T-cell (primary cell): ENCODE measurements at places on chromosomes 12 and 14. TPM values are rescaled to one million over a fixed set of nuclear protein-coding genes. Genes with fewer than 3 reads are reported as not detected.

The FOXN4 gene
- not detected for total RNA-seq

The TBX3 gene
- total RNA-seq: 0.26 TPM

The CRIP1 gene
- total RNA-seq: 224 TPM

The OR4K5 gene
- total RNA-seq: not detected

The INHBE gene
- not detected for total RNA-seq

The FOXG1 gene
- total RNA-seq: not detected
